ENCODE measurements at places on chromosomes 1 and 21. TPM values are rescaled to one million over a fixed set of nuclear protein-coding genes. Genes with fewer than 3 reads are reported as not detected.

The UTS2 gene
- total RNA-seq, result not detected

The KIRREL1 gene
- 9.5 TPM for total RNA-seq

The USF1 gene
- total RNA-seq, result 28.4 TPM

The SV2A gene
- 0.32 TPM for total RNA-seq

The EXTL1 gene
- 11.9 TPM for total RNA-seq

The UTP25 gene
- total RNA-seq, result 2.1 TPM

The RHOU gene
- 4.2 TPM for total RNA-seq

The DNASE2B gene
- total RNA-seq, result not detected

The KCNK2 gene
- total RNA-seq, result 0.27 TPM

The NPPB gene
- total RNA-seq, result 5.1 TPM

The PLA2G2A gene
- total RNA-seq, result 154 TPM

The AMY1B gene
- total RNA-seq, result not detected

The PCP4 gene
- total RNA-seq, result 3.0 TPM
